T-helper 17 cell (primary cell): ENCODE measurements at places on chromosomes 3 and 15.

- DNase-seq, result no peak
Measured at GRCh38 chr3:192024751-192025150, 563.8 kb downstream of the PYDC2 start.

GRCh38 chr15:25416693-25417092, 22.1 kb downstream of the UBE3A start:
- no peak for DNase-seq

- no peak for DNase-seq
Measured at GRCh38 chr3:126618021-126618420, 36.9 kb downstream of the TXNRD3 start.

DNA sequence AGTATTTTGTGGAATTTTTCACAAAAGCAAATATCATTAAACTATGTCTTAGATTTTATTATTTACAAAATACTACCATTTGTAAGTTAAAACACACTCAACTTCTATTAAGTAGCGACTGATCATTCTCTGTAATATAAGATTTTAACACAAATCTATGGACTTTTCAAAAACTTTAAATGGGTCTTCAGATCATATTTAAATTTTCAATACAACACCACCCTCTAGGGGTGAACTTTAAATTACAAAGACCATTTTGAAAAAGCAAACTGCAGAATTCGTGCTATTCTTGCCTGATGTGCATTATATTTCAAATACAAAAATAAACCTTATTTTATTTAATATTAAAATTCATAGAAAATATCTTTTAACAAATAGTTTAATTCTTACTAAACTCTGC, 8.2 kb upstream of the VGLL4 start:
- no peak for DNase-seq

DNA sequence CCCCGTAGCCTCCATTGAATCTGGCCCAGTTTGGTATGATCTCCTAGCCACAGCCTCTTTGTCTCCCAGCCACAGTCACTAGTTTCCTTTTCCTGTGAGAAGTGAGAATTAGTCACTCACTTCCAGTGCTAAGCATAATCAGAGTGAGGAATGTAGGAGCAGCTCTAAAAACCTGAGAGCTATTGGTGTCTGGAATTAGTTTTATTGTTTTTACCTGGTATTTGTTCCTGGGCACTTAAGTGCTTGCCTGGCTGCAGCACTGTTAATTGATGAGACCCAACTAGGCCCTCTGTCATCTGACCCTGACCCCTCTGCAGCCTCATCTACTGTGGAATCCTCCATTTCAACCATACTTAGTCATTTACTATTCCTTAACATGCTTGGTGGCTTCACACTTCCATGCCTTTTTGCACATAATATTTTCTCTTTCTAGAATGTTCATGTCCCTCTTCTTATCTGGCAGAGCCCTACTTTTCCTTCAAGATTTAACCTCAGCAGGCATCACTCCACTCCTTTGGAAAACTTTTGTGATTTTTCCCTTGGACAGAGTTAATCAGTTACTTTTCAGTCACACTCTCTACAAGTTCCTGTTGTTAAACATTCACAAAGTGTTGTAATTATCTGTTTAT, 48.8 kb downstream of the PDE8A start:
- DNase-seq, result no peak

DNA sequence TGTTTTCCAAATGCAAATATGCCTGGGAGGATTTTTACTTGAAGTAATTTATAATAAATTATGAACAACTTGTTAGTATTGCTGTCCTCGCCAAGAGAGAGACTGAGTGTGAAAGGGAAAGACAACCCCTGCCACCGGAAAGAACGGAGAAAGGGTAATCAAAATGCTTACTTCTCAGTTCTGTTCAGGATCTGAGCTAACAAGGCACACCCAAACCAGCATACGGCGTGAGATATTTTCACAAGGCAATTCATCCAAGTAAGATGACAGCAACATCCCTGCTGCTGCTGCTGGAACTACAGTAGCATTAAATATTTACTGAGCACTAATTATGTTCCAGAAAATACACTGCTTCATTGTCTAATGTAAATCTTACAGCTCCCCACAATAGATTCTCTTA, 96.1 kb downstream of the KBTBD8 start:
- DNase-seq, result no peak

GRCh38 chr3:144549166-144549565, 577.5 kb downstream of the DIPK2A start:
- no peak for DNase-seq

GRCh38 chr3:188185717-188186251, 31.8 kb downstream of the LPP start:
- no peak for DNase-seq

GRCh38 chr3:130963878-130964277, 62.7 kb downstream of the ASTE1 start:
- no peak for DNase-seq

- no peak for DNase-seq
Measured at GRCh38 chr3:98343647-98344507, 9.8 kb upstream of the OR5K4 start.

GRCh38 chr15:67843092-67843501, 3.3 kb upstream of the RNU6-1 start:
- no peak for DNase-seq

- DNase-seq, result no peak
Measured at GRCh38 chr15:33028495-33028894, 166.0 kb downstream of the FMN1 start.

- no peak for DNase-seq
Measured at GRCh38 chr3:117252208-117252607, 542.6 kb downstream of the TUSC7 start.

DNA sequence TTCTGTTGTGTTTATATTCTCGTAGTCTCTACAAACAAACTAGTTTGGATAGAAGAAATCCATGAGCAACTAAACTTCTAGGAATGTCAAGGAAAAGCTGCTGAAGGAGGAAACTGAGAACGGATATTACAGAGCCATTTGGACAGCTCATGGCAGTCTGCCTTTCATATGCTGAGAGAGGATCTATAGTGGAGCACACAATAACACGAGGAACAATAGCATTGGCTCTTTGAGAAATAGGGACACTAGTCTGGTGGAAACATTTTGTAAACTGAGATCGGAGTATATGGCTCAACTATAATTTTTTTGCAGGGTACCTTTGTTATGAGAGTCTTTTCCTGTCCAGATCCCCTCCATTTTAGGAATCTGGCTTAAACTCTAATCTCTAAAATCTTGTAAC, 200.5 kb downstream of the CLSTN2 start:
- no peak for DNase-seq

GRCh38 chr3:4290272-4290893, 12.8 kb upstream of the SETMAR start:
- DNase-seq, result no peak

DNA sequence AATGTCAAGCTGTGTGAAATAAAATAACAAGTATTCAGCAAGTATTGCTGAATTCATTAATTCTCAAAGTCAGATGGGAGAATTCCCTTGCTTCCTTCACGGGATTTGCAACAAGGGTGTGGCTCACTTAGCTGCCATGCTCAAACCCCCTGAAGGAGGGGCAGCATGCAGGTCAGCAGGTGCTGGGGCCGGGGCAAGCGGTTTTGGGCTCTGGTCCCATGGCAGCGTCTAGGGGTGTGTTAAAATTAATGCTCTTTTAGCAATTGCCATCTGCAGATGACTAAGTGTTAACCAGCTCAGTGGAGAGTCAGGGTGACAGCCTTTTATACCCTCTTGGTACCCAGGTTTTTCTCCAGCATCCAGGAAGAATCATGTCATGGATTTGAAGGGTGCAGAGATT, 40.0 kb upstream of the RBMS3 start:
- DNase-seq, result no peak

DNA sequence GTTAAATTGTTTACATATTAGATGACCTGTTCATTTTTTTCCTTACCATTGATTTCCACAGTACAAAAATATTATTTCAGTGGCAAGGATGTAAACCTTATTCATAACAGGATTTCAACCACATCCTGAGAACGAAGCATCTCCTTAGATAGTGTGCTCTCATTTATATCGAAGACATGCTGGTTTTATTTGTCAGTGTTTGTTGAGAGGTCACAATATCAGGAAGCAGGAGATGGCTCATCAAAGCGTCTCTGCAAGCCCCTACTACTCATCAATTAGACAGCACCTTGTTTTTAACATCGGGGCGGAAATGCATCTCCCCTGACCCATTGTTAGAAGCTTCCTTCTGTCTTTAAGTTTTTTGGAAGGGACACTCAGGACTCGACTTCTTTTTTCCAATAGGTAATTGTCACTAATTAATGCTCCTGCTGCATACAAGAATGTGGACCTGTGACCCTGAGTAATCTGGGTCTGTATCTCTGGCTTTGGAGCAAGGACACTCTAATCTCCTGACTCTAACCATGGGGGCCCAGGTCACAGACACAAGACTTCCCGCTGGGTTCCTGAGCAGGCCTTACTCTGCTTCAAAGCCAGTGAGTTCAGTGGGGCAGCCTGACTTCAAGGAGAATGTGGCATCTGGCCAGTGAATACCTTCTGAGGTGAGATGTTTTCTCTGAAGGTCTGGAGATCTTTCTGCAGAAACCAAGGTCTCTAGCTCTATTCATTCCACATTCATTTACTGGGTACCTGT, 50.3 kb downstream of the MECOM start:
- no peak for DNase-seq

- DNase-seq, result no peak
Measured at GRCh38 chr3:103617961-103618360, 1183.1 kb downstream of the ZPLD1 start.

GRCh38 chr15:48984811-48985352, 21.2 kb upstream of the SHC4 start:
- DNase-seq, result no peak

- DNase-seq, result no peak
Measured at GRCh38 chr3:168085491-168086119, 10.1 kb downstream of the GOLIM4 start.

DNA sequence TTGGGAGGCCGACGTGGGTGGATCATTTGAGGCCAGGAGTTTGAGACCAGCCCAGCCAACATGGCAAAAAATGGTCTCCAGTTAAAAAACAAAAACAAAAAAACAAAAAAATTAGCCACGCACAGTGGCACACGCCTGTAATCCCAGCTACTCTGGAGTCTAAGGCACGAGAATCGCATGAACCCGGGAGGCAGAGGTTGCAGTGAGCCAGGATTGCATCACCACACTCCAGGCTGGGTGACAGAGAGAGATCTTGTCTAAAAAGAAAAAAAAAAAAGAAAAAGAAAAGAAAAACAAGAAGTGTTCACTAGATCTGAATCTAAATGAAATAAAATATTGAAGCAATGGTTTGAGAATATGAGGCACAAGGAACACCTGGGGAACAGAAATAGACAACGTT, 36.7 kb downstream of the SLC9A9 start:
- DNase-seq, result no peak

GRCh38 chr3:16817197-16817596, 67.6 kb upstream of the PLCL2 start:
- DNase-seq, result no peak

- DNase-seq, result no peak
Measured at GRCh38 chr15:57384024-57384423, 7.7 kb downstream of the CGNL1 start.

DNA sequence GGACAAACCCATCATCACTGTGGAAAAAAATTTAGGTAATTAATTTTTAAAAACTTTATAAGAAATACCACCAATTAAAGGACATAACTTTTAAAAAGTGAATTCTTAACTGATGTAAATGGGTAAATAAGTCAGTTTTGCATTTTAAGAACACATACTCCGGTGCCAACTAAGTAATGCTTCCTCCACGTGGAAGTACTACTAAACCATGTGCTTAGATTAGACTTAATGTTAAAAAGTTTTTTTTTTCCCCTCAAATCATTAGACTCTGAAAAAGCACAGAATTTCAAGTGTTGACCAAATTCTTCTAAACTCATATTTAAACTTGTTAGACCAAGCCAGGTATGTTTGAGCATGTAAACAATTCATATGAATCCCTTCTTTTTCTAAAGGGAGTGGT, 242.0 kb downstream of the NFKBIZ start:
- DNase-seq, result no peak

DNA sequence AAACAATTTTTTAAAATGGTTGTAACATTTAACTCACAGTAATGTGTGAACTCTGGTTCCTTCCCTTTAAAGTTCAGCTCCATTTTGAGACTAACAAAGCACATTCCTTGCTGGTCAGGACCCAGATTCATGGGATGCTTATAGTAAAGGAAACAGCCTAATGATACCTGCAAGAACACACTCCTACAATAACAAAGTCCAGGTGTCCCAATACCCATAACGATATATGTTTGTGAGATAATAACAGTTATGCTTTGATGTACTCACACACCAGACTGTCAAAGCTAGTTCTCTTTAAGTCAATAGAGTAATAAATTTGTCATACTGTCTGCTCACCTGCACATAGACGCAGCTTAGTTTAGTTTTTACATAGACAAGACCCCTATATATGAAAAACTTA, 15.9 kb upstream of the CCDC50 start:
- DNase-seq, result no peak

GRCh38 chr3:93981649-93982048, 1.7 kb downstream of the ARL13B start:
- no peak for DNase-seq

- DNase-seq, result no peak
Measured at GRCh38 chr15:84112025-84112424, 123.5 kb upstream of the GOLGA6L4 start.

DNA sequence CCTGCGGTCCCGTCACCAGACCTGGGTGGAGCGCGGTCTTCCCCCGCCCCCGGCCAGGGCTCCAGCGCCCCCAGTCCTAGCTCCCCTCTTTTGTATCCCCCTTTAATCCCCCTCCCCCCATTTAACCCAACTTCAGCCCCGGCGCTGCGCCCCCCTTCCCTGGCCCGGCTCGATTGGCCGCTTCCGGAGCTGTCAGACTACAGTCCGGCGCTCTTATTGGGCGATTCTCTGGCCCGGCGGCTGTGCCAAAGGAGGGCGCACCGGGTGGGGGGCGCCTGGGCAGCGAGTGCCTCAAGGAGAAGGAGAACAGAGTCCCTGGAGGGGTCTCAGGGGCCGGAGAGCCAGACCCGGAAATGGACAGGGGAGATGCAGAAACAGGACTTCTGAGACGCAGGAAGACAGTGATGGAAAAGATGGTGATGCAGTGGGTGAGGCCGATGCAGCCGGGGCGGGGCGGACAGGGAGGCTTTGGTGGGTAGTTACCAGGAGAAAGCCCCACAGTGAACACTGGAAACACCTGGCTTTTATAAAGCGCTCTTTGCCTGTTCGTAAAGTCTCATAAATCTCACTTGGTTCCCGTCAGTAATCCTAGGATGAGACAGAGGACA, 1.2 kb upstream of the ADCY5 start:
- no peak for DNase-seq

DNA sequence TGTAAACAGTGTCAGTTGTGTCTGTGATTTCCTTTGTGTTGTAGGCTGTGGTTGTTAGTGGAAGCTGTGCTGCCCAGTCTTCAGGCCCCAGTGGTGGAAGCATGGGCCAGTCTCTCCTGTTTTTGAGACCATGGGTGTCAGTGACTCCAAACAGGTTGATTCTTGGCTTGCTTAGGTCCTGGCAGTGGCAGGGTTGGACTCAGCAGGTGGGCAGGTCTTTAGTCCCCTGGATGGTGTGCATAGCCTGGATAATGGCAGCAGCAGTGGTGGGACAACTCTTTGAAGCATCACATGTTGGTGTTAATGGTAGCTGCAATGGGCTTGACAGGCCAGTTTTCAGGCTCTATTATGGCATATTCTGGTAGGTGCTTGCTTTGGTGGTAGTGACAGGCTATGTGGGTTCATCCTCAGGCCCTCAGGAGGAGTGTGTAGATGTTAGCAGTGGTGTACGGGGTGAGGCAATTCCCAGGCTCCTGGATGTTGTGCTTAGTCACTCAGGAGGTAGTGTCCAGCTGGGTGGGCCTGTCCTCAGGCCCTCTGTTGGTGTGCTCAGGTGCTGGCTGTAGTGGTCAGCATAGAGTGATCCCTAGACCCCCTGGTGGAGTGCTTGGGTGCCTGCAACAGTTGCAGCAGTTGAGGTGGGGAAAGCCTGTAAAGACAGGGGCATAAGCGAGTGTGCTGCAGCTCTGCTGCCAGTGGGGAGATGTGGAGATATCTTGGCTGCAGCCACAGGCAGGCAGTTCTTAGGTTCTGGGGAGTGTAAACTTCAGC, 596.7 kb downstream of the PDCD6IP start:
- DNase-seq, result no peak
